ENCODE measurements at places on chromosomes 1 and 21. TPM values are rescaled to one million over a fixed set of nuclear protein-coding genes. Genes with fewer than 3 reads are reported as not detected.

GRCh38 chr1:21904454-21904703, 32.7 kb downstream of the HSPG2 start:
- H3K36me3 ChIP-seq, result no peaks in the 10 kb centered on the region
- H3K4me3 ChIP-seq, result no peak overlapping the region

DNA sequence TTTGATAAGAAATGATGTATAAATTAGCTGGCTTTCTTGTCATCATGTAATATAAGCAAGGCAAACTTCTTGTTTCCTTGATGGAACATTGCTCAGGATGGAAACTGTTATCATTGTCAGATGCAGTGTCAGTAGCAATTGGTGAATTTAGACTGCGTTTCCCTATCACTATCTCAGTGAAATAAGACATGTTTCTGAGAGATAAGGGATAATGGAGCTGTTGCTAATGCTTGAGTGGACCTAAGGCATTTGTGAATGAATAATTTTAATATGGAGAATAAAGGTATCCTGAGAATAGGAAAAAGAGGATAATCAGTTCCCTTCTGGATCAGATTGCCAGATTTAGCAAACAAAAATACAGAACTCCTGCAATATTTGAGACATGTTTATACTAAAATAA, 160.9 kb downstream of the HLX start:
- no peak overlapping the region for H3K4me3 ChIP-seq
- no peaks in the 10 kb centered on the region for H3K36me3 ChIP-seq
- no peak for DNase-seq
- H3K4me1 ChIP-seq, result peaks cover 3% of the 10 kb centered on the region

- peak; percentile 58 for DNase-seq
- H3K27ac ChIP-seq, result no peak overlapping the region
These were observed 1.6 kb downstream of the COLGALT2 start for GRCh38 chr1:184035719-184036516.

GRCh38 chr21:17082843-17083483, 429.9 kb upstream of the CXADR start:
- no peaks in the 10 kb centered on the region for H3K4me1 ChIP-seq
- no peak overlapping the region for H3K27ac ChIP-seq
- H3K36me3 ChIP-seq, result no peaks in the 10 kb centered on the region
- DNase-seq, result no peak
- H3K27me3 ChIP-seq, result no peaks in the 10 kb centered on the region

The CCDC30 gene
- 0.68 TPM for total RNA-seq

The HAO2 gene
- total RNA-seq, result not detected

The SIM2 gene
- total RNA-seq, result 0.12 TPM
